Naive thymus-derived CD8-positive, alpha-beta T cell (primary cell): ENCODE measurements at places on chromosomes 7 and 10. TPM values are rescaled to one million over a fixed set of nuclear protein-coding genes. Genes with fewer than 3 reads are reported as not detected.

DNA sequence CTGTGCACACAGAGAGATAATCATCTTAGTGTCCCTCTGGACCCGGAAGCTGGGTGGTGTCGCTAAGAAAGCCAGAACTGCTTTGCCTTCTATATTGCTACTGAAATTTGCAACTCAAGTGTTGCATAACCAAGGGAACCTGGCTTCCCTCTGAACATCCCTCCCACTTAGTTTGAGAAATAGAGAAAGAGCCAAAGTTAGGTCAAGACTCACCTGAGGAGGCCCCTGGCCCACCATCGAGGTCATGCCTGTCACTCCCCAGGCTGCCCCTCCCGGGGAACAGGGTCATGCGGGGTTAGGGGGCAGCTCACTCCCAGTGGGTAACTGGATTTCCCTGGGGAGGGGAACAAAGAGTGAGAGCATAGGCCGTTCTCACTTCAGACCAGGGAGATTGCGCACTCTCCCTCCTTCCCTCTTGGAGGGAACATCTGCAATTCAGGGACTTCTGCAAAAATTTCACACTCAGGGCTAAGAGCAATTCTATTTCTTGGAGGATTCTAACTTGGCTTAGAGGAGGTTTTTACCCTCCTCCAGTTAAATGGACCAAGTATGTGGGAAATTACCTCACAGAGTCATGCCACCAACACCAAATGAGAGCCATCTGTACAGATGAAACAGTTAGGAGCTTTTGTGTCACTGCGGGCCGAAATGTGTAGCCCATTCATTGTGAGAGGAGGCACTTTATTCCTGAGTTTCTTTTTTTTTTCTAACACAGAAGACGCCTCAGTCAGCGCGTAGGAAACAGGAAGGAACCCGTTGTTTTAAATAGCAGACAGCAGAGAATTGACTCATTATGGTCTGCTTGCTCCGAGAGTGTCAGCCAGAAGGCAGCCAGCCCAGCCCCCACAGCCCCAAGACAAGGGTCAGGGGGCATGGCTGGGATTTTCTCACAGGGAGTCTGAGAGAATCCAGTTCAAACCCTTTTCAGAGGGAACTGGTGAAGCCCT lies 221.3 kb downstream of the ARHGAP12 start:
- peaks cover 14% of the 10 kb centered on the region for H3K4me1 ChIP-seq
- H3K4me3 ChIP-seq, result peak overlapping the region; percentile 54
- DNase-seq, result no peak
- peaks cover 27% of the 10 kb centered on the region for H3K36me3 ChIP-seq
- H3K27ac ChIP-seq, result no peak overlapping the region

DNA sequence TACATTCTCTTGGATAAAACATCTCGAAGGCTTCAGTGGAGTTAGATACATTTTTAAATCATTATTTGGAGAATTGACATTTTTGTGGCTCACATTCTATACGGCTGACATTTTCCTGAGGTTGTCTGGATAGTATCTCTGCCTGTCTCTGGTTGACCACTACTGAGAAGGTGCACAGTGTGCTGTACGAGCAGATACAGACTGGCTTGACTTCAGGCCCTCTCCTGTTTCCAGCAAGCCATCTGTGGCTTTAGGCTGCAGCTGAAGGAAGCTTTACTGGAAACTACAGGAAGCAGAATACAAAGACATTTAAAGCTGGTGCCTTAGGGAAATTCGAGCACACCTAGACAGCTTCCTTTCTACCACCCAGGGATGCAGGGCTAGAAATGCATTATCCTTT lies 39.3 kb upstream of the RSU1 start:
- H3K36me3 ChIP-seq, result peaks cover 10% of the 10 kb centered on the region
- H3K4me3 ChIP-seq, result no peak overlapping the region
- no peaks in the 10 kb centered on the region for H3K27me3 ChIP-seq

DNA sequence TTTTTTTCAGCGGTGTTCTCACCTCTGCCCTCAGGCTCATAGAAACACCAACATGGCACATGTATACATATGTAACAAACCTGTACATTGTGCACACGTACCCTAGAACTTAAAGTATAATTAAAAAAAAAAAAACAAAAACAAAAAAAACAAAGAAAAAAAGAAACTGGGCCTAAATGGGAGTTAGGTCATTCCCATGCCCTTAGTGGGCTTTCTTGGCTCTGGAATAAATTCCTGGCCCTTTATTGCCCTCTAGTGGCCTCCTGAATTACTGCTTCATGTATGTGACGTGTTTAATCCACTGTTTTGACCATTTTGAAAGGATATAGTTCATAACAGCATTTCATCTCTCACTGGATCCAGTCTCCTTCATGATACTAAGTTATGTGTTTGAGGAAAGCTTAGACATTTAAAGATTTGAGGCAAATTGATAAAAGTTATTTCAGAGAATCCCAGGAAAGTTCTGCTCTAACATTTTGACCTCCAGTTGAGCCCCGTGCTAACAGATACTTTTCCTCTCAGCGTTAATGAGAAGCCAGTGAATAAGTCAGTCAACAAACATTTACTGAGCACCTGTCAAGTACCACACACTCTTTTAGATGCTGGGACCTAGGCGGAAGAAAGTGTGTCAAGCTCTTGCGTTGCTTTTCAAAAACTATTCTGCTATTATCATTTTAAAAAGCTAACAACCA lies 54.7 kb upstream of the SYPL1 start:
- H3K27ac ChIP-seq, result no peak overlapping the region
- H3K27me3 ChIP-seq, result peaks cover 3% of the 10 kb centered on the region
- H3K4me3 ChIP-seq, result no peak overlapping the region
- no peaks in the 10 kb centered on the region for H3K4me1 ChIP-seq
- peaks cover 12% of the 10 kb centered on the region for H3K36me3 ChIP-seq

- no peak overlapping the region for H3K4me3 ChIP-seq
- no peaks in the 10 kb centered on the region for H3K36me3 ChIP-seq
- H3K27me3 ChIP-seq, result peaks cover 18% of the 10 kb centered on the region
- H3K4me1 ChIP-seq, result no peaks in the 10 kb centered on the region
Observed at GRCh38 chr10:130455111-130455695, 319.0 kb downstream of the GLRX3 start.

DNA sequence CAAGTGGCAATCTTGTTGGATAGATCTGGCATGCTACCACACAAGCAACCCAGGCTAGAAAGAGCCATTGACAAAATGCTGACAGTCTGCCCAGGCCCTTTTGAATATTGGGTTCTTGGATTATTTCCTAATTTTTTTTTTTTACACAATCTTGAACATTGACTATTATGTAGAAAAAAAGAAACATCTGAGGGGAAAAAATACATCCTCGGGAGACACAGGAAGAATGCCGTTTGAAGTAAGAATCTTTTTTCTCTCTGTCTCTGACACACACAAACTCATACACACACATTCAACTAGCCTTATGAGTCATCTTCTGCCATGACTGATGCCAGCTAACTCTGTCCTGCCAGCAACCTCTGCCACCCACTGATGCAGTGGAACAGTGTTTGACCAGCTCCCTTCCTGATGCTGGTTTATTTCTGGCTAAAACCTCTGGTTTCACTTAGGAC lies 47.2 kb downstream of the SORBS1 start:
- no peak for DNase-seq
- H3K4me3 ChIP-seq, result no peak overlapping the region
- no peaks in the 10 kb centered on the region for H3K36me3 ChIP-seq
- H3K27ac ChIP-seq, result no peak overlapping the region

GRCh38 chr7:140476698-140477261 lies 2.5 kb downstream of the MKRN1 start:
- no peaks in the 10 kb centered on the region for H3K27me3 ChIP-seq
- no peak for DNase-seq
- H3K4me3 ChIP-seq, result peak overlapping the region; percentile 97
- peak overlapping the region; percentile 93 for H3K27ac ChIP-seq

DNA sequence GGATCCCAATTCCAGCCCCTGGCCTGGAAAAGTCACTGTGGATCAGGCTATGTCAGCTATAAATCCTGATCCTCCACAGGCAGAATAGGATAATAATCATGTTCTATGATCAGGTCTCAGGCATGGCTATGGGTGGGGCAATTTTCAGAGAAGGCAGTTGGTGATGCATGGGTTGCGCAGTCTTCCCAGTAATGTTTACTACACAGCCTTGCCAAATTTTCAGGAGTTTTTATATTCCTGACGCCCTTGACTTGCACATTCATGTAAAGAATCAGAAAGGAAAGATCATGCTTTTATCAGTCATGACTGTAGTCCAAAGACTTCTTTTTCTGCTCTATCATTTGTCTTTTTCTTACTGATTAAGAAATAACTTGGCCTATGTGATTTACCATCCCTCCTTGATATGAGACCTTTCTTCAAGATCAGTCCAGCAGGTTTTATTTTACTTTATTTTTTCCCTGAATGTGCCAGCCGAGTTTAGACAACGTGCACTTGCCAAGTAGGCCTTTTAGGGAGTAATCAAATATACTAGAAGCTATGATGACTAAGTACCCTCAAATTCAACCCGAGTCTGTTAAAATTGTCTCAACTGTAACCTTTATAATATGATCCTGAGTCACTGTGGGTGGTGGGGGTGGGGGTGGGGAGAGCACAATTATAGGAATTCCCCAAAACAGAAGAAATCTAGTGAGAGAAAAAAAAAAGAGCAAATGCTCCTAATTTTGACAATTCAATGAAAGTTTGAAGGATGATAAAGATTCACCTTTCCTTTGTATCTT lies 31.9 kb downstream of the ARL4A start:
- peaks cover 4% of the 10 kb centered on the region for H3K4me1 ChIP-seq
- DNase-seq, result no peak
- no peak overlapping the region for H3K4me3 ChIP-seq
- no peaks in the 10 kb centered on the region for H3K27me3 ChIP-seq
- H3K36me3 ChIP-seq, result no peaks in the 10 kb centered on the region
- H3K27ac ChIP-seq, result no peak overlapping the region

GRCh38 chr7:157273208-157274093 lies 63.4 kb upstream of the DNAJB6 start:
- H3K27me3 ChIP-seq, result no peaks in the 10 kb centered on the region
- no peak overlapping the region for H3K4me3 ChIP-seq
- peaks cover 26% of the 10 kb centered on the region for H3K4me1 ChIP-seq
- H3K36me3 ChIP-seq, result peaks cover 22% of the 10 kb centered on the region
- peak overlapping the region; percentile 41 for H3K27ac ChIP-seq

DNA sequence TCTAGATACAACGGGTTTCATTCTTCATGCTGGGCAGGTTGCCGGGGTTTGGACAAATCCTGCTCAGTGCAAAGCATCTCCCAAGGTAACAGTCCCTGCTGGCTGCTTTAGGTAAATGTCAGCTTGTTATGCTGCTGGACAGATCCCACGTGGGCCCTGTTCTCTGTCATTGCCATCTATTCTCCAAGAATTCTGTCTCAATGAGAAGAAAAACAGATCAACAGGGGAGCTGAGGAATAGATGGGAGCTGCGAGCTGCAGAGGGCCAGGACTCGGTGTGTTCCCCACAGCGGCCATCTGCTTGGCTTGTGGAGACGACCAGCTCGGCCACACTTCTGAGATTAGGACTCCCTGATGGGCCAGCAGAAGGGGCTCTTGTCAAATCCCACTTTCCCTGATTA lies 235.2 kb downstream of the DPP6 start:
- H3K27ac ChIP-seq, result no peak overlapping the region
- no peaks in the 10 kb centered on the region for H3K4me1 ChIP-seq
- no peaks in the 10 kb centered on the region for H3K27me3 ChIP-seq
- H3K36me3 ChIP-seq, result no peaks in the 10 kb centered on the region
- H3K4me3 ChIP-seq, result no peak overlapping the region
- DNase-seq, result no peak

DNA sequence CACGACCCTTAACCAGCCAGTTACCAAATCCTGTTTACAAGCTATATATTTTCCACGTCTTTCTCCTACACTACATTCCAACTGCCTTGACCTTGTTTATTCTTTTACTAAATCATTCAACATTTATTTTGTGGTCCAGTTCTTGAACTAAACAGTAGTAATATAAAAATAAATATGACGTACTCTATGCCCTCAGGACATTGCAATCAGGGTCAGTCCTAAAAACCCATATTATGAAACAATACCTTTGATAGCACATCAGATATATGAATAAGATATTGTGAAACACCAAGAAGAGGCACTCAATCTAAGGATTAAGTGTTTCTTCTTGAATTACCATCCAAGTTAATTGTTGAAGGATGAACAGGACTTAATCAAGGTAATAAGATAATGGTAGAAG lies 52.5 kb upstream of the WNT16 start:
- no peak for DNase-seq
- H3K4me1 ChIP-seq, result no peaks in the 10 kb centered on the region
- H3K4me3 ChIP-seq, result no peak overlapping the region

DNA sequence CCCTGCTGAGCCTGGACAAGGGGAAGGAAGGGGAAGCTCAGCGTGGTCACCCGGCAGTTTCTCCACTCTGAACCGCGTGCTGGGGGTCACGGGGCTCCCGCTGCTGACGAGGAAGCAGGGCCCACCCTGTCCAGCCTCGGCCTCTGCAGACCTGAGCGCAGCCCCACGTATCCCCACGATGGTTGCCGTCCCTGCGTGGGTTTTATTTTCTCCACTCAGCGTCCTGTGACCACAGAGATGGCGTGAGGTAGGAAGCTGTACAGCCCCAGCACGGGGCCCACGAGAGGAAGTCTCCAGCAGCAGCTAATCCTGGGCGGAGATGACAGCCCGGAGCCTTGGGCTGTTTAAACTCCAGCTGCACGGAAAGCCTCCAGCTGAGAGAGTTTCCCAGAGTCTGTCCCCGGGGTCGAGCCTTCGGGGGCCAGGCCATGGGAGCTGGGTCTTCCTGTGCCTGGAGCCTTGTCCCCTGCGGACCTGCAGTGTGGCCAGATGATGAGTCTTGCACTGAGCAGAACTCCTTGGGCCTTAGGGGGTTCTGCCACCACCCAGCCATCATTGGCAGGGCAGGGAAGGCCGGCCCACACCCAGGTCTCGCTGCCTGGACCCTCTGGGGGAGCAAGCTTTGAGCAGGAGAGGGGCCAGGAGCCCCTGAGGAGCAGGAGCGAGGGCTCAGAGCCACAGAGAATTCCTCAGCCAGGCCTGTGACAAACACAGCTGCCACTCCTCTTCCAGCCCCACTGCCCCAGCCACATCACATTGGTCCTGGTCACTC lies 72.8 kb upstream of the FAM20C start:
- H3K4me3 ChIP-seq, result no peak overlapping the region
- H3K27me3 ChIP-seq, result peaks cover 21% of the 10 kb centered on the region
- H3K27ac ChIP-seq, result no peak overlapping the region

- no peak for DNase-seq
- no peak overlapping the region for H3K4me3 ChIP-seq
- peaks cover 10% of the 10 kb centered on the region for H3K4me1 ChIP-seq
- H3K27ac ChIP-seq, result no peak overlapping the region
Observed at GRCh38 chr10:109887243-109887642, 36.1 kb downstream of the XPNPEP1 start.

- no peak for DNase-seq
- H3K27me3 ChIP-seq, result no peaks in the 10 kb centered on the region
- peak overlapping the region; percentile 15 for H3K4me3 ChIP-seq
- no peaks in the 10 kb centered on the region for H3K36me3 ChIP-seq
- H3K4me1 ChIP-seq, result peaks cover 57% of the 10 kb centered on the region
Observed at GRCh38 chr10:5698062-5698461, 13.4 kb downstream of the TASOR2 start.

Gene ZNF239
- total RNA-seq, result 6.0 TPM

Gene CYP2C18
- not detected for total RNA-seq

Gene TMEM236
- total RNA-seq, result 0.18 TPM

Gene ADAMTS14
- total RNA-seq, result not detected

Gene MYH16
- not detected for total RNA-seq

Gene ICA1
- total RNA-seq, result 0.96 TPM
